Forelimb muscle (tissue), 1 donor: ENCODE measurements at places on chromosomes 2 and 18. TPM values are rescaled to one million over a fixed set of nuclear protein-coding genes. Genes with fewer than 3 reads are reported as not detected.

SERPINE2 gene
- 73.3 TPM for polyA plus RNA-seq

CPLX4 gene
- polyA plus RNA-seq = not detected

FBLN7 gene
- 9.2 TPM for polyA plus RNA-seq

TRIB2 gene
- polyA plus RNA-seq = 44.6 TPM

STPG4 gene
- not detected for polyA plus RNA-seq

ZRANB3 gene
- 6.9 TPM for polyA plus RNA-seq

NCKAP5 gene
- 3.3 TPM for polyA plus RNA-seq

TRAF3IP1 gene
- polyA plus RNA-seq = 6.1 TPM

ASXL2 gene
- polyA plus RNA-seq = 11.8 TPM

RRM2 gene
- 26.8 TPM for polyA plus RNA-seq

DPYSL5 gene
- polyA plus RNA-seq = 19.1 TPM

CXCR2 gene
- 0.18 TPM for polyA plus RNA-seq

TUBB6 gene
- polyA plus RNA-seq = 224 TPM

ABCG8 gene
- 0.09 TPM for polyA plus RNA-seq

ST8SIA5 gene
- polyA plus RNA-seq = 7.5 TPM

CACNB4 gene
- 3.9 TPM for polyA plus RNA-seq

SCYGR4 gene
- not detected for polyA plus RNA-seq

RAB27B gene
- 0.61 TPM for polyA plus RNA-seq

C1QL2 gene
- not detected for polyA plus RNA-seq

ASB3 gene
- 14.6 TPM for polyA plus RNA-seq

CD207 gene
- 0.19 TPM for polyA plus RNA-seq

TCF23 gene
- 0.49 TPM for polyA plus RNA-seq

ACMSD gene
- polyA plus RNA-seq = 0.44 TPM
